NCI-H460 (cell line): ENCODE measurements at places on chromosomes 7 and 10. TPM values are rescaled to one million over a fixed set of nuclear protein-coding genes. Genes with fewer than 3 reads are reported as not detected.

DNA sequence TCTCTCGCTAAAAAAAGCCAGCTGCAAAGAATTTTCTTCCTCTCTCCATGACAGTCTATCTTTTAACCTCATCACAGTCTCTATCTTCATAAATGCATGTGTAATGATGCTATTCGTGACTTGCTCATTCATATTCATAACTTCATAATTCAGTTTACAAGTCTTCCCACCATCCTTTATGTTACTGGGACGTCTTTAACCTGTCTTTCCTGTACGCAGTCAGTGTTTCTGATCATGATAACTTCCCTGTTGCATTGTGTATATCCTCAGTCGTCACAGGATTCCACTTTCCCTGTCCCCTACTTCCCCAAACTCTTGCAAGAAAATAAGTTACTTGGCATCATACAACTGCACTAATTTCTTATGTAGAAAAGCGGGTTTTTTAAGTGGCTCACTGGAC lies 165.6 kb upstream of the ASAH2 start:
- DNase-seq: no peak

GRCh38 chr10:97718178-97718577 lies 4.6 kb downstream of the MARVELD1 start:
- no peak for DNase-seq

DNA sequence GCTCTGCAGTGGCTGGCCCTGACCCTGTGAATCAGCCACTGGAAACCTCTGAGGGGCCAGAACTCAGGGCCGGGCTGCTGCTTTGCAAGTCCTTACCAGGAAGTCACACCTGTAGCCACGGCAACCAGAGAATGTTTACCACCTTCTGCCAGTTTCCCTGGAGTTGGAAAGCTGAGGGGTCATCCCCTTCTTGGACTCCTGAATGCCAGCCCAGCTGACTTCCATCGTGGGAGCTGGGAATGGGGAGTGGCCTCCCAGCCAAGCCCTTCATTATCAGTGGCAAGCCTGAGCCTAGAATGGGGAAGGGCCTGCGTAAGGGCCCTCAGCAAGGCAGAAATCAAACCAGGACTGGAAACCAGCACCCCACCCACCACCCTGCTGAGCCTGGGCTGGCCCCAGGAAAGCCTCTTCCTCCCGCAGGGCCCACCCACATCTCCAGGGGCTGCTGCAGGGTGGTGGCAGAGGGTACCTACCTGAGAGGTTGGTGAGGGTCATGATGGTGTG lies 6.5 kb upstream of the CRHR2 start:
- DNase-seq: no peak

DNA sequence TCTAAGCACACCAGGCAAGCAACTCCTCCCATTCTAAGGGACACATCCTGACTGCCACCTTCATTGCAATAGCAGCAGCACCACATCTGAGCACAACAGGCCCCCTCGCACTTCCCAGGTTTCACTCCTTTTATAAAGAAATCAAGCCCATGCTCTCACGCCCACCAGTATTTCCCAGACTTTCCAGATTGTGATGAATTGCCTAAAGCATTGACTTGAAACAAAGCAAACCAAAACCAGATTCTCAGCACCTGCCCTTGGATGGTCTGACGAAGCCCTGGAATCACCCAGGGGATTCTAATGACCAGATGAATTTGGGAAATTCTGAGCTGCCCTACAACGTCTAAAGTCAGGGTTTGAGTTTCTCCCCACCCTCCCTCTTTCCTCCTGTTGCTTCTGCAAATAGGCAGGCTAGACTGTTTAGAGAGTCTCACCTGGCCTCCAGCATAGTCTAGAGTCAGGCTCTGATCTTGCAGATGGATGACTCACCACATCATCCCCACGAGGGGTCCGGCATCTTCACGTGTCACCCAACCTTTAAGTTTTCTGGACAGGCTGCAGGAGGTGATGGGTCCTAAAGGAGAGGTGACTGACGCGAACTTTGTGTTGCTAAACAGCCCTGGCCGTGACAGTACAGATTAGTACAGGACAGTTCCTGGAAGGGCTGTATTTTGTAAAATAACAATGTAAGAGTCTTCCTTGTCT lies 198.0 kb downstream of the SKIDA1 start:
- no peak for DNase-seq

ZCWPW1 gene
- total RNA-seq: 0.75 and 1.8 TPM in 2 replicates

ELFN1 gene
- total RNA-seq: 1.3 and 1.8 TPM in 2 replicates

GRB10 gene
- 19.5 and 24.7 TPM in 2 replicates for total RNA-seq

GRCh38 chr10:108612485-108612884 lies 1310.8 kb downstream of the XPNPEP1 start:
- DNase-seq: no peak

DNA sequence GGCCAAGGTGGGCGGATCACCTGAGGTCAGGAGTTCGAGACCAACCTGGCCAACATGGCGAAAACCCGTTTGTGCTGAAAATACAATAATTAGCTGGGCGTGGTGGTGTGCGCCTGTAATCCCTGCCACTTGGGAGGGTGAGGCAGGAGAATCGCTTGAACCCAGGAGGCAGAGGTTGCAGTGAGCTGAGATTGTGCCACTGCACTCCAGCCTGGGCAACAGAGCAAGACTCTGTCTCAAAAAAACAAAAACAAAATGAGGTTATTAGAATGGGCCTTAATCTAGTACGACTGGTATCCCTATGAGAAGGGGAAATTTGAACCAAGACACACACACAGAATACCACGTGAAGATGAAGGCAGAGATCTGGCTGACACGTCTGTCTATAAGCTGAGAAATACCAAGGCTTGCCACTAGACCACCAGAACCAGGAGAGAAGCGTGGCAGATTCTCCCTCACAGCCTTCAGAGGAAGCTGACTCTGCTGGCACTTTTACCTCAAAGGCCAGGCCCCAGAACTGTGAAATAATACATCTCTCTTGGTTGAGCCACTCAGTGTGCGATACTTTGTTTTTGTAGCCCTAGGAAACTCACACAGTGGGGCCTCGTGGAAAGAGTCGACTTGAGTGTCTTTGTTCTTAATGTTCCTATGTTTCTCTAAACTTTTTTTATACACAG lies 59.6 kb downstream of the TMEM209 start:
- no peak for DNase-seq

DNA sequence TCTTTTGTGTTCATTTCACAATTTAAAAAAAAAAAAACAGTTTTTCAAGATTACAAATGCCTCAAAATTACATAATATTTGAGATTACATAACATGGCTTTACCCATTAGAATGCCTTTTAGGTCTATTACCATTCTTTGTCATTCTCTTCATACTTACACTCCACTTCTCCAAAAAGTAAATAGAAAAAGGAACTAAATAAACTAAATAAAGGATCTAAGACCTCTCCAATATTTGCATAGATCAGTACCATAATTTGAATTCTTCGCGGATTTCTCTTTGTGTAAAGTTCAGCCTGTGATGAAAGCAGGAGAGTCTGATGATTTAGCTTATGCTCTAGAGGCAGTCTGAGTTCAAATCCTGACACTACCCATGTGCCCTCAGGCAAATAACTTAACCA lies 56.4 kb upstream of the C1GALT1 start:
- DNase-seq: no peak

CCDC136 gene
- 0.61 and 0.87 TPM in 2 replicates for total RNA-seq

DNA sequence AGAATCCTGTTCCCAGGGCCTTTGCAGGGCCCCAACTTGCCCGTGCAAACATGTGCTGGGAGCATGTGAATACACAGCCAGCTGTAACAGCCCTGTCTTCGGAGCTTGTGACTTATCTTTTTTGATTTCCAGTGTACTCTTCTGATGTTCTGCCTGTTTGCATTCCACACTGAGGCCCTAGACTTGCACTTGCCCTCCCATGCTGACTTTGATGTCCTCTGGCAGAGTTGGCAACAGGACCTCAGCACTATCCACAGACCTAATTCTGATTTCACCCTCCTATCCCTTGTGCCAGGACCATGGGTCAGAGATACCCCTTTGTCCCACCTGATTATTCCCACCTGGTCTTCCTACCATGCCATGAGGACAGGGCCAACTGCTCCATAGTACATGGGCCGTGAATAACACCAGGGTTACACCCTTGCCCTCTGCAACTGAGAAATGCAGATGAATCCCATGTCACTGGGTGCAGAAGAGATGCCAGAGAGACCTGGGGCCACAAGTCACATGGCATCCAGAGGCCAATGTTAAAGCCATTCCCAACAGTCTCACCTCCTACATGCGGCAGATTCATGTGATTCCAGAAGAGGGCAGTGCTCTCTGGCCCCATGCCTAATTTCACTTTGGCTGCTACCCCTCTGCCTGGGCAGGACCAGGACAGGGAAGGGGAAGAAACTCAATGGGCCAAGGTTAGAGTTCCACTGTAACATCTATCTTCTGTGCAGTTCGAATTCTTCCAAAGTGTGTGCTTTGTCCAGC lies 43.0 kb downstream of the SCRN1 start:
- peak; percentile 12 for DNase-seq

CYP26C1 gene
- total RNA-seq: 0.10 and 0.23 TPM in 2 replicates

CCL24 gene
- not detected in 2 replicates for total RNA-seq

DNA sequence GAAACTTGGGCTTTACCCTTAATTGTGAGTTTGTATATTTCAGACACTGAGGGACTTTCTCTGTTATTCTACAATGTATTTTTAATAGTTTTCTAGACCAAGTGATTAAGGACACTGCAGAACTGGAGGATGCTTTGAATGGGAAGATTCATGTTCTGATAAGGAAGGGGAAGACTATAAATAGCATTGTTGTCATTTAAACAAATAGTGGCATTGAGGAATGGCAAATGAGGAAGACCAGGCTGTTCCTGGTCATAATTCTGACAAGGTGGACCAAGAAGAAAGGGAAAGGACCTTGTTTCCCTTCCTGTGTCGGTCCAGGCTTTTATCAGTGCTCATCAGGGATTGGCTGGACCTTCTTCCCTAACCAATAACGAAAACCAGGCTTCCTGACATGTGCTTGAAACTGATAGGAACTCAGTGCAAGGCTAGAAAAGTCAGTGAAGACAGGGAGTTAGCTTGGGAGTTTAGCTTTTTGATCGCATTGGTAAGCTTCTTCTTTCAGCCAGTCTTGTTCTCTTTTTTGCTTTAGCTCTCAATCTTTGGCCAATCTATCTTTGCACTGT lies 116.2 kb downstream of the ITGA8 start:
- DNase-seq: no peak

DNA sequence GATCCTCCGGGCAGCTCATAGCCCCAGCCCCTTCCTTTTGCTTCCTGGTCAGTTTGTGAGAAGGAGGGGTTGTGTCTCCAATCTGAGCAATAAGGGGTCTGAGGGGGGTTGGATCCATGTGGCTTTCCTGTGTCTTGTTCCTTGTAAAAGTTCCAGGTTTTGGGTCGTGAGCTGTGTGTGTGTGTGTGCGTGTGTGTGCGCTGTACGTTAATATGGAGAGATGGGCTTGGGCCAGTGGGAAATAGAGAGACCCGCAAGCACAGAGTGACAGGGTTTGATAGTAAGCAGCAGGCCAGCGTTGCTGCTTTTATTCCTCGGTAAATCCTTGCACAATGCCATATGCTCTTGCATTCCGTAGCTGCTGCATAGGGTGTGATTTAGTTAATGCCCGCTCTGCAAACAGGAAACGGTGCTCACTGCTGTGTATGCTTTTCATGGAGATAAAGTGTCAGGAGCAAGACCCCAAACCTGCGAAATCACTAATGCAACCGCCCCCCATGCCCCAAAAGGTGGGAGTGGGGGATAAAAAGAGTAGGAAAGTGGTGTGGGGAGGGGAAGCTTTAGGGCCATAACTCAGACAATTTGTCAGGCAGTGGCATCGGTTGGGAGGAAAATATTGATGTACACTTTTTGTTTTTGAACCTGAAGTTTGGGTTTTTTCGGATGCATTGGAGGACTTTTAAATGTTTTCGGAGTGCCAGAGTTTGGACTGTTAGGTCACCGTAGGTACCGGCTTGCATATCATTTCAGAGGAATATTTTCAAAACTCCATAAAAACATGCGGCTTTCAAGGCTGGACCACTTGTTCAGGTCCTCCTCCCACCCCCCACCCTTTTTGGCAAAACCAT lies 108.7 kb downstream of the TCF7L2 start:
- no peak for DNase-seq

- DNase-seq: no peak
Measured at GRCh38 chr10:60399328-60399727, 9.7 kb upstream of the ANK3 start.

DBNL gene
- 29.9 and 30.5 TPM in 2 replicates for total RNA-seq

DNA sequence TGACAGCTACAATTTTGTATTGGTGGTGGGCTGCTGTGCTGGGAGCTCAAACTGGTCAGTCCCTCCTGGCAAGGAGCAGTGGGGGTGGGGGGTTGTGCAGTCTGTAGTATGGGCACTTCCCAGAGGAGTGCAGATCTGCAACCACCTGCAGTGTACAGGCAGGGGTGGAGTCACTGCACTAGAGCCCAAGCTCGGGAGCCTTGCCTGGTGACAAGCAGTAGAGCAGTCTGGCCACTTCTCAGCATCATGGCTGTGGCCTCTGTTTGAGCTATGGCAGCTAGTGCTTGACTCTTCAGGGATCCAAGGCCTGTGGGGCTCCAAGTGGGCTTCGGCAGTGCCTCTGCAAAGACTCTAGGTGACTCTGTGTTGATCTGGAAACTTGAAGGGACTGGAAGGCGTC lies 585.1 kb upstream of the GRM3 start:
- DNase-seq: no peak

DNA sequence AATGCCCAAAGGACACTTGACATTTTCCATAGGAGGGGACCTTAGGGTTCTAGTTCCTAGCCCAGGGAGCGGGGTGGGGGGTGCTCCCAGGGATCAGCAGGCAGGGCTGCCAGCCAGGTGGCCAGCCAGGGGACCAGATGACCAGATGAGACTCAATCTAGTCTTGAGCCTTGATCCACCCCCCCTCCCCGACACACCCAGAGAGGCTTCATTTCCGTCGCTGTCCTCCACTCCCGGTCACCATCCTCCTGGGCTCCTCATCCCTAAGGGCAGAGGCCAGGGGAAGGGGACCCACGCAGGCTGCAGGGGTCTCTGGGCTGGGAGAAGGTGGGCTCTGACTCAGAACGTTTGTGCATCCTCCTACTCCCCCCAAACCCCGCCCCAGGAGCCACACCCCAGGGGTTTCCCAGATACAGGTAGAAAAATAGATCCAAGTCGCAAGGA lies 1.0 kb downstream of the STX1A start:
- no peak for DNase-seq

GRCh38 chr10:109727436-109727835 lies 195.9 kb downstream of the XPNPEP1 start:
- DNase-seq: no peak

DNA sequence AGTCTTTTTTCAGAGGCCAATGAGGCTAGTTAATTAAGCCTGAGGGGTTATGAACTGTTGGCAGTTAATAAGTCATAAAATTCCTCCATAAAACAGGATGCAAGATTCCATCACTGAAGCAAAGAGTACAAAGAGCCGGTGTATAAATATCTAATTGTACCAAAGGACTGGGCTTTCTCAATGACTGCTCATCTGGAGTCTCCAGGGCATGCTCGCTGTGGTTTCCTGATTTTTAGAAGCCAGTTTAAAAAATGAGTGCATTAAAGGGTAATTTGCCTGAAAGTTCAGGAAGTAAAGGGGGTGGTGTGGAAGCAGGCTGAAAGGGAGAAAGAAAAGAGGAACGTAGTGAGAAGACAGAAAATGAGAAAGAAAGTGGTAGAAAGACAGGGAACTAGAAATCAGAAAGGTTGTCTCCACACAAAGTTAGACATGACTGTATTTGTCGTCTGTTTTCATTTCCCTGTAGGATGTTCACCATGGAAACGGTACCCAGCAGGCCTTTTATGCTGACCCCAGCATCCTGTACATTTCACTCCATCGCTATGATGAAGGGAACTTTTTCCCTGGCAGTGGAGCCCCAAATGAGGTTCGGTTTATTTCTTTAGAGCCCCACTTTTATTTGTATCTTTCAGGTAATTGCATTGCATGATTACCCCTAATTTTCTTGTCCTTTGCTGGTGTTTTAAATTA lies 282.3 kb downstream of the TWIST1 start:
- no peak for DNase-seq

- DNase-seq: no peak
Measured at GRCh38 chr10:74363727-74364126, 212.7 kb downstream of the ADK start.

OR13A1 gene
- total RNA-seq: not detected in 2 replicates

FOXP2 gene
- not detected in 2 replicates for total RNA-seq
